ENCODE measurements at places on chromosomes 7 and 10.

DNA sequence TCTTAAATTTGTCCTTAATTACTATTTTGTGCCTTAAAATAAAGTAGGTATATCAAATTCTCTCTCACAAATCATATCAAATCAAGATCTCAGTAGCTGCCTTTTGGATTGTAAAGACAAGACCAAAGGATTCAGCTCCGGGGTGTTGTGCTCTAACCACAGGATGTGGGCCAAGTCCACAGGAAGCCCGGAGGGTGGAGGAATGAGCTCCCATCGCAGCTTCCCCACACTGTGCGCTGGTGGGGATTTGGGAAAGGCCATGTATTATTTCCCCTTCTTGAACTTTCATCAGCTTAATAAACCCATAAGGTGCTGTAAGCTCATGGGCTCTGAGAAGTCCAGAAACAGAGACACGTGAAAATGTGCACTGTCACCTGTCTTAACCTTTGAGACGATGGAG is 241.6 kb upstream of the TCERG1L start:
- DNase-seq = no peak

GRCh38 chr10:28878236-28878970 is 201.1 kb downstream of the BAMBI start:
- DNase-seq = no peak

- no peak for DNase-seq
Observed at GRCh38 chr10:4067931-4068561, 283.0 kb upstream of the KLF6 start.

GRCh38 chr10:71357792-71358265 is 38.8 kb downstream of the SLC29A3 start:
- no peak for DNase-seq

GRCh38 chr7:55133630-55134358 is 115.0 kb downstream of the EGFR start:
- DNase-seq = no peak

Measured in DMS79 treated with DMSO at 0.1 percent for 48 hours (cell line).